Bone marrow (tissue), 2 donors: ENCODE measurements at places on chromosomes 7 and 10.

DNA sequence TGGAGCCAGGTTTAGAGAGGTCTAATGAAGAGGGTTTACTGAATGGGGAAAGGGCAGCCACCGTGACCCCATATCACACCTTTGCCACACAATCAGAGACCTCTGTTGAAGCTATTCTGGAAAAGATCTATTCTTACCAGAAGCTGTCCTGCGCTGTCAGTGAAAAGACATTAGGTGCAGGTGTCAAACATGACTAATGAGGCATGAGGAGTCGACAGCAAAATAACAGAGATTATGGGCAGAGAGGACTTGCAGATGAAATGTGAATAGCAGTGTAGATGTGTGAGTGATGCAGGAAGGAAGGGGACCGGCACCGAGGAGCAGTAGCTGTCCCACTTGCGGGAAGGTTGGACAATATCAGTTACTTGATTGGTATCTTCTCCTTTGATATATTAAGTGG, 627.7 kb upstream of the GALNT17 start:
- no peak for DNase-seq

DNA sequence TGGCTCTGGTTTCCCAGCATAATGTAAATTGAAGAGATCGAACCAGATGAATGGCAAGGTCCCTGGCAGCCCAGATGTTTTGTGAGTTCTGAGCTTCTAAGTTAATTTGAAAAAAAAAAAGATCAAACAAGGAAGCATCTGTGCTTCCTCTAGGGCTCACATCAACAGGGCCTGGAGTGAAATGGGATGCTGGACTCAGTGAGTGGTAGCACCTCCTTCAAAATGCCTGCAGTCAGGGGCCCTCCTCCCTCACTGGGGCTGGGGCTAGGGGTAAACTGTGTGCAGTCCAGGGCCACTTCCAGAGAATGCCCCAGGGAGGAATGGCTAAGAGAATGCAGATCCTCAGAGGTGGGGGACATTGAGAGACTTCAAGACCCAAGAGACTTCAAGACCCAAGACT, 6.0 kb upstream of the CUEDC2 start:
- no peak for DNase-seq

DNA sequence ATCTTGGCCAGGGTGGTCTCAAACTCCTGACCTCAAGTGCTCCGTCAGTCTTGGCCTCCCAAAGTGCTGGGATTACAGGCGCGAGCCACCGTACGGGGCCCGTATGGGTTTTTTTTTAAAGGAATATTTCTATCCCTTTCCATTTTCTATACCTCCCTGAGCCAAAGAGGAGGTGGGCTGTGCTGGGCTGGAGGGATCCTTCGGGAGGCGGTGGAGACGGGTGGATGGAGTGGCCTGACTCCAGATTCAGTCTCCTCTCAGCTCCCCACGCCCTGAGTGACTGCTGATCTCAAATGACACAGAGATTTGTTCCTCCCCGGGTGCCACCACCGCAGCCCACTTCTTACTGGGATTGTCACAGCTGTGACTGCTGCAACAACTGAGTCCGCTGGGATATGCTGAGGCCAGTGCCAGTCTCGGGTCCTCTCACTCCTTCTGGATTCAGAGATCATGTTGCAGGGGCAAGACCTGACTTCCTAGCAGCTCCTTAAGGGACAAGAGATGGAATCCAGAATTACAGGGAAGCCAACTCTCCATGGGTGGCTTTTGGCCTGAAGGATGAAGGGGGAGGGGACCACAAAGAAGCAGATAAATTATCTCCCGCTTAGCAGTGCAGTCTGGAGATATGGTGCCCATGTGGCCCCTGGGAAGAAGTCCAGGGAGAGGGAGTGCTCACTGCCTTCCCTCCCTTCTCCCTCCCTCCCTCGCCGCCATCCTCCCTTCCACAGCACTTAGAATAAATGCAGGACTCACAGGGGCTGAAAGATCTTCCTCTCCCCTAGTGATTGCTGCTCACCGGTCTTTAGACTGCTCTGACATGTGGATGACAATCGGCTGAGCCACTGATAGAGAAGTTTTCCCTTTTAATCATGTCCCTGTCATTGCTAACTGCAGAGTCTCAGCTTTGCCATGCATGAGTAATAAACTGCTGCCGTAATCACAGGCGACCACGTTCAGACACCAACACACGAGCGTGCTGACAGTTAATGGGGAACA, 14.3 kb downstream of the GALNT17 start:
- DNase-seq, result no peak

GRCh38 chr10:112195224-112195623, 11.7 kb upstream of the GPAM start:
- no peak for DNase-seq

DNA sequence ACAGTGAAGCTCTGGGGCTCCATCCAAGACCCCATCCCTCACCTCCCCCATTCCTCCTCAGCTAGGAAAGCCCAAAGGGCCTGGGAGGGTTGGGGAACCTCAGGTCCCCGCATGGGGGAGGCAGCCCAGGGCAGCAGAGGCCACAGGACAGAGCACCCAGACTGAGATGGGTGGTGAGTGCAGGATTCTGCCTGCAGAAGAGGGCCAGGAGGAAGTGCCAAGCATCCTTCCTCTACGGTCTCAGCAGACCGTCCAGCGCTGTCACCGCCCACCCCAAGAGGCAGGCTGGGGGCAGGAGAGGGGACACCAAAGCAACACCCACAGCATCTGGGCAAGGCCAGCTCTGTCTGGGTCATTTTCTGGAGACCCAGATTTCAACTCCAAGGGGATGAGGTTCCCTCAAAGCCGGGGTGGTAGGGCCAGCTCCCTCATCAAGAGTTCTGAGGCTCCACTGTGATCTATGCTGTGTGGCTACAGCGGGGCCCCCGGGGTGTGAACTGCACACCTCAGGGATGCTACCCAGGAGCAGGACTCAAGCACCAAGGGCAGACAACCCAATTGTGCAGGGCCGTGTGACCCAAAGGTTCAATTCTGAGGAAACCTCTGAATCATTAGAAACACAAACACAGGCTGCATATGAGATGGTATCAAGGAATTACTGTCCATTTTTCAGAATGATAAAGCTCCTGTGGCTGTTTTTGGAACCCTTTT, 46.8 kb downstream of the CAMK2B start:
- no peak for DNase-seq

DNA sequence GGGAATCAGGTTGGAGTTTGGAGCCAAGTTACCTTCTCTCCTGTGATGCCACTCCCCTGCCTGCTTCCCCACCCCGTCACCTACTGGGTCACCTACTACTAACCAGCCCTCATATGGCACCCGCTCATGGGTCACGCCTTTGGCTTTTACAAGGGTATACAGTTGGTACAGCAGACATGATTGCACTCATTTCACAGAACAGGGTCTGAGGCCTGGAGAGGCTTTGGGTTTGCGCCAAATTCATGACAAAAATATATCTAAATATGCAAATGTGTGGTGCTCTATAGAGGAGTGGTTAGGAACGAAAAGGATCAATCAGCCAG, 10.7 kb downstream of the CRYGN start:
- DNase-seq, result no peak

DNA sequence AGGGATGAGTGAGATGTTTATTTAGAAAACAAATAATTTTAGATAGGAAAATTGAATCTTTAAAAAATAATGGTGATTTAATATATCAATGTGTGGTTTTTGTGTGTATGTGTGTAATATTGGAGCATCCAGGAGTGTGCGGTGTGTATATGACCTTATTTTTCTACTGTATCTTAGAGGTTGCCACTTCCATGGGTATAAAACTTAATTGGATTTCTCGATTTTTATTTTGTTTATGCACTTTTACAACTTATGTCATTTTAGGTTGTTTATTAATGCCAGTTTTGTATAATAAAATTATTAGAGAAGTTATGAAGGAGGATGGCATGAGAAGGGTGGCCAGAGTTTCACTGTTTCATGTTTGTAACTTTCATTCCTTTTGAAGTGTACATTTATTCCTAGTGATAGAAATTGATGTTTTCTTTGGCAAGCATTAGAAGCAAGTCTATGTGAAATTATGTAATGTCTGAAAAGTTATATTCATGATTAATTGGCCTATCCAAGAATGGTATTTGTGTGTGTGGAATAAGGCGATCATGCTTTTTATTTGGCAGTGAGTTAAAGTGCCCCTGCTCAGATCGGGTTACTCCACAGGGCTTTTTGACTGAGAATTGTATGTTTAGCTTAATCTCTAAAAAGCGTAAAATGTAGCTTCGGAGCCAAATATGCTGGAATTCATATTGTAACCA, 110.3 kb downstream of the KAT6B start:
- no peak for DNase-seq

- no peak for DNase-seq
Measured at GRCh38 chr7:129969881-129970446, 17.2 kb upstream of the UBE2H start.

DNA sequence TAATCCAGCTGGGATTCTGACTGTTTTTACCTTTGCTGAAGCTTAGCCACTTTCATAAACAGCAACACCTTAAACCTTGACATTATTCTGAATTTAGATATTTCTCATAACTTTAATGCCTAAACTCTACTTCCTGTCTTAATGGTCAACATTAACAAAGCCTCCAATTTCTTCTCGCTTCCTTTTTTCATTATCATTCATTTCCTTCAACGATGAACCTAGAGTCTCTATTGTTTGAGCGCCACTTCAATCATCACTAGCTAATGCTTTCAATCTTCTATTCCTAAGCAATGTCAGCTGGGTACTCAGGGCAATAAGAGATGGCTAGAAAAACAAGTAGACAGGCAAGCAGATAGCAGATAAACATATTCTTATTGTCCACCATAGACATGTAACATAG, 96.6 kb upstream of the TMEM196 start:
- DNase-seq, result no peak

DNA sequence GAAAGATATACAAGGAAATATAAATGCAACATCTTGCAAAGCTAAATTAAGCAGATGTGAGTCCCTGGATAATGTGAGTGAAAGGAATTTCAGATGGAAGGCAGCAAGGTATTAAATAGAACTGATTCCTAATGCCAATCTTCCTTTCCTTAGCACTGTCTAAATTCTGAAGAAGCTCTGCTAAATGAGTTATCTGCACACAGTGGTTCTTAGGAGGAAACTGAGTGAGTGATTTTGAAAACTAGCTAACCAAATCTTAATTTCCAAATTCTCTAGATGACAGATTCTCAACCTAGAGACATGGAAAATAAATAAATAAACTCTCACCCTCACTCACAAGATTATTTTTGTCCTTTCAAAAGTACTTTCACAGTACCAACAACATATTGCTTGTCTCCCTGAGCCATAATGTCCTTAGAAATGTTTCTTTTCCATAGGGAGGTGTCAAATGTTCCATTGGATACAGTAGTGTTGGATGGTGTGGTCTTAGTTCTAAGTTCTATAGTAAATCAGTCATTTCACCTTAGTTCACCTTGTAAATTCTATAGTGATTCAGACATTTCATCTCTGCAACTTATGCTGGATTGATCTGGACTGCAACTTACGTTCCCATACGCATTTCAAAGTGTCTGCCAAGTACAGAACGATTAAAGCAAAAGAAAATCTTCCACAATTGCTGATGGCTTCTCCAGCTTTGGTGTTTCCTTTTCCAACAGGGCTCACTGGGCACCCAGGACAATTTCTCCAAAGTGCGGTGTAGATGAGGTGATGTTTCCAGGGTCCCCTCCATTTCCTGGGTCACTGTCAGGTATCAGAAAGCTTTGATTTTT, 145.4 kb upstream of the FAM171A1 start:
- no peak for DNase-seq

DNA sequence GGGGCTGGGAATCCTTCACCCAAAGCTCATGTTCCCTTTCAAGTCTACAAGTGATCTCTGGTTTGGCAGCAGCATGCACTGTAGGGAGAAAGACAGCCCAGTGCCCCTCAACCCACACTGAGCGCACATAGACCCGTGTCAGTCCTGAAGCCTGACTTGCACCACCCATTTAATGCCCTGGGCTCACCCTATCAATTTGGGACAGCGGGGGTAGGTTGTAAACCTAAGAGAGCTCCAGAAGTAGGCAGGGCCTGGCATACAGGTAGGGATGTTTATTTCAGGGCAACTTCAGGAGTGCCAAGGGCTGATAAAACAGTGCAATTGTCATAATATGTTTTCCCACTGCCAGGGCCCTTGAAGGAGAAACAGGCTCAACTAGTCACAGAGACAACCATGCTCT, 3.5 kb upstream of the ATP6V0E2 start:
- DNase-seq, result no peak

GRCh38 chr7:50449501-50449880, 659 bp downstream of the FIGNL1 start:
- DNase-seq, result no peak

GRCh38 chr10:75565286-75566251, 134.1 kb downstream of the LRMDA start:
- DNase-seq, result no peak

DNA sequence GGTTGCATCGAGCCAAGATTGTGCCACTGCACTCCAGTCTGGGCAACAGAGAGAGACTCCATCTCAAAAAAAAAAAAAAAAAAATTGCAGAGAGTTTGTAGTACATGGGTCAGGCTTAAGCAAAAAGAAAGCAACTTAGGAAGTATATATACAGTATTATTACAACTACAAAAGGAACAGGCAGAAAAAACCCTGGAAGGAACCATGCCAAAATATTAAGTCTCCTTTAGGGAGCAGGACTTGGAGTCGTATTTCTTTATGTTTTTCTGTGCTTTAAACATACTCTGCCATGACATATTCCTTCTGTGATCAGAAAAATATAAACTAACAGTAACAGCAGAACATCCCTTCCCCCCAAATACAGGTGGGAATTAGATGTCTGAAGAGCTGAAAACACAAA, 144.4 kb downstream of the CUX1 start:
- DNase-seq, result no peak

DNA sequence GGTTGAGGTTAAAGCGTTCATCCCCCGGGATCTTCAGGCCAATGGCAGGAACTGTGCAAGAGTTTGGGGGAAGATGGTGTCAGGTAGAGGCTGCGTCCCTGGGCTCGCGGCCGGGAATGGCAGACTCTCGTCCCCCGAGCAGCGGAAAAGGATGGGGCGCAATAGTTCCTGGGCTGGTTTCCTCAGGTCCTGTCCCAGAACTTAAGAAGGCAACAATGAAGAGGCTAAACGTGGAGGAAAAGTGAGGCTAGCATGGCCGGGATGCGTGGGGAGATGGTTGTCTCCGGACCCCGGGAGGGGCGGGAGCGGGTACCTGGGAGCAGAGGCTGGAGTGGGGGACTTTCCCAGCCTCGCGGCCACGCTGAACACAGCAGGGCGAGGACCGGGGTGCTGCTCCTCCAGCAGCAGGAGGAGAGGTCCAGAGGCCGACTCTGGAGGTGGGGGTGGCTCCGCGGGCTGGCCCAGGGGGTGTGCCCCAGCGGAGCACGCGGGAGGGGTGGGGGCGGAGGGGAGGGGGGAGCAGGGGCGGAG, 882 bp downstream of the IRF5 start:
- DNase-seq, result no peak

- no peak for DNase-seq
Measured at GRCh38 chr10:117137031-117137910, 799 bp downstream of the VAX1 start.

DNA sequence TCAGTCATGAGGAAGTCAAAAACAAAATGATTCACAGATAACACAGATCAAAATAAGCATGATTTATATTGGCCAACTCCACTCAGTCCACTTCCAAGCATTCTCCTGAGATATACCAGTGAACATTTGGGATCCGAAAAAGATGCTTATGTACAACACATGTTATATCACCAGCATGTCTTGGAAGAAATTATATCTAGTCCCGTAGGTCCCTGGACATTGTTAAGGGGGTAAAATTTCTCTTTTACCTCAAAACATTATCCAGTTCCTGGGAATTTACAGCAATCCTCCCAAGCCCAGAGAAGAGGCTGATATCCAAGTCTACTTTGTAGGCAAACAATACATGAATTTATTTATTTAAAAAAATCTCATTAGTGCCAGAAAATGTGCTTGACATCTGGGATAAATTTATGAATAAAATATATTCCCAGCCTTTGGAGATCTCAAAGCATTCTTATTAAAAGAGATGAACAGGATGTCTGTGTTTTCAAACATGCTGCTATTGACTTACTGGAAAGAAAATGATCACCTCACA, 582.2 kb upstream of the ZWINT start:
- no peak for DNase-seq
